Right ventricle myocardium inferior (tissue), 1 donor: ENCODE measurements at places on chromosomes 2 and 18. TPM values are rescaled to one million over a fixed set of nuclear protein-coding genes. Genes with fewer than 3 reads are reported as not detected.

DNA sequence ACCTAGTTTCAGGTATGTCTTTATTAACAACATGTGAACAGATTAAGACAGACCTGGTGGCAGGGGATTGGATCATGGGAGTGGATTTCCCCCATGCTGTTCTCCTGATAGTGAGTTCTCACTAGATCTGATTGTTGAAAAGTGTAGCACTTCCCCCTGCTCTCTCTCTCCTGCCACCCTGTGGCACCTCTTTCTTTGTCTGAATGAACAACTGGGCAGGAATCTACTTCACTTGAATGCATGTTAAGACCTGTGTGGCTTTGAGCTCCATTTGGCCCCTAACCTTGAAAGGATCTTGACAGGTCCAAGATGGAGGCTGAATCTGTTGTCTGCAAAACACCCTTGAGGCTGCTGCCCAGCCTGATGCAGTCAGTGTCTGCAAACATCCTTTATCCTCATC, 194.4 kb downstream of the RNF144A start:
- no peak for DNase-seq

DNA sequence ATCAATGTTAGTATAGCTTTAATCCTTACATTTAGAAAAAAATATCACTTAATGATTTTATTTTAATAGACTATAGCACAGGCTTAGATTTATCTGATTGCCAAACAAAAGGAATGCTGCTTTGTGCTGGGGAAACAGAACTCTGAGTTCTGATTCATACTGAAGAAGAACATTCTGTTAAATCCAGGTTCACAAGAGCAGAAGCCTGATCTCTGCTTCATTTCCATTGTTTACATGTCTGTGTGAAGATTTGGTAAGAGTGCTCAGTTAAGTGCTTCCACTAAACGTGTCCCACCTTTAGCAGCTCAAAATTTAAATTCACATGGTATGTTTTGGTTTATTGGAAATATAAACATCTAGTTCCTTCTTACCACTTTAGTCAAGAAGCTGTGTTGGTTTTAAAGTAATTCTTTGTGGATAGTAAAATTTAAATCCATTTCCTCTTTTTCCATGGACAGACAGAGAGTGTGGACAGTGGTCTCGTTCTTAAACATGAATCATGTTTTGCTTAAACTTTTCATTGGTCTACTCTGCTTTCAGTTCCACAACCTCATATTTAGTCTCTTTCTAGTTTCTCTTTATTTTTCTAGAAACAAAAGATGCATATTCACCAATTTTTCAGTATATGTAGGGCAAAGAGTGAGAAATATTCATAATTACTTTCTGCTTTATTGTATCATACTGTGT, 59.1 kb downstream of the NYAP2 start:
- DNase-seq: no peak

DNA sequence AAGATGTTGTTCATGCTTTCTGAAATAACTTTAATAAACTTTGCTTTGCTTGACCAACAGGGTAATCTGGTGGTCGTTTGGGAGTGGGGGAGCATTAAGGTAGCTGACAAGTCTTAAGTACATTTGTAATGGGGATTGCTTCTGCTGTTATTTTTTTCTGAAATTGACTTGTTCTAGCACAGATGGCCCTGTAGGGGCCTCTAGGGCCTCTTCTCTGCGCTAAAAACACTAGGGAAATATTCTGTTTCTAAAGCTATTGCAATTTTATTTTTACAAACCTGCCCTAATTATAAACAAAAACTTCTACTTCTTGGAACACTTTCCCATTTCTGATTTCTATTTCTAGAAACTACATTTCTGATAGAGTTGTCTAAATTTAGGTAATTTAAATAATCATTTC, 191.3 kb upstream of the KCNJ3 start:
- no peak for DNase-seq

- DNase-seq: no peak
Observed at GRCh38 chr2:235621736-235622135, 127.9 kb downstream of the AGAP1 start.

GRCh38 chr2:203809084-203809521, 58.5 kb upstream of the CTLA4 start:
- DNase-seq: no peak

Gene AUP1
- 53.7 TPM for total RNA-seq

Gene SERPINB11
- total RNA-seq: not detected
